ENCODE measurements at places on chromosomes 3 and 15. TPM values are rescaled to one million over a fixed set of nuclear protein-coding genes. Genes with fewer than 3 reads are reported as not detected.

The POLQ gene
- 1.7 TPM for polyA plus RNA-seq

The FANCD2OS gene
- not detected for polyA plus RNA-seq

The SOX14 gene
- polyA plus RNA-seq, result not detected

The COL6A5 gene
- polyA plus RNA-seq, result not detected

The DAZL gene
- polyA plus RNA-seq, result not detected

The CHRNA7 gene
- 0.10 TPM for polyA plus RNA-seq

The SPINT1 gene
- polyA plus RNA-seq, result 1.8 TPM

The B3GNT5 gene
- 1.6 TPM for polyA plus RNA-seq

The CCDC13 gene
- 0.19 TPM for polyA plus RNA-seq

The CCR9 gene
- polyA plus RNA-seq, result not detected

The GOLGA8O gene
- polyA plus RNA-seq, result 0.65 TPM

DNA sequence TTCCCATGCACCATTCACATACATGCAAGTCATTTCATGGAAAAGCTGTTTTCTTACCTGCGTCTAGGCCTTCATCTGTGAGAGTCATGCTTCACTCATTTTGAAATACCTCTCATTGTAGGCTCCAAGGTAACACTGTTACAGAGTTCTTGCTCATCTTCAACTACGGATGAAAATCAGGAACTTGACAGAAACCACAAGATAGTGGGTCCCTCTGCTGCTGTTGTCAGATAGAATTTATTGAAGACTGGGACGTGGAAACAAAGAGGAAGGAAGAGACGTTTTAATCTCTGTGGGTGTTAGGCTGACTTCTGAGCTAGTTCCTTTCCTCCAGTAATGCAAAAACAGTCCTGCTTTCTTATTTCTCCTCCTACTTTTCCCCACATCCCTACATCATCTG is at the start of gene P2RY14:
Gene P2RY14 (minus strand): TSS at position 313 of the 400 bp plus-strand sequence. CDS start 64,226 bp downstream, outside the sequence.
- no peaks in the 10 kb centered on the region for H3K36me3 ChIP-seq
- peaks cover 2% of the 10 kb centered on the region for H3K4me1 ChIP-seq
- H3K27ac ChIP-seq, result no peak within 1 kb of the TSS
- no peaks in the 10 kb centered on the region for H3K27me3 ChIP-seq

DNA sequence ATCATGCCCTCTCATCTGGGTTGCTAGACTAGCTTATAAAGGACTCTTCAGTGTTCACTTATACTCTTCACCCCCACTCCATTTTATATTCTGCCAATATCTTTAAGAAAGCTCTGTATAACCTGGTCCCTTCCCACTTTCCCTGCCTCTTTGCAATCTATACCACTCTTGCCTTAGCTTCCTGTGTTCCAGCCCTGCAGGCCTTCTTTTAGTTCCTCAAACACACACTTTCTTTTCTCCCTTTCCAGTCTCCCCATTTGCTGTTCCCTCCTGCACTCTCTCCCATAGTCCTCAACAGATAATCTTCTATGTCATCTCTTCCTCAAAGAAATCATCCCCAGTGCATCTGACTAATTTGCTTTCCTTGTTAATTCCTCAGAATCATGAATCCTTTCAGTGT is 28.7 kb downstream of the SENP8 start:
- no peaks in the 10 kb centered on the region for H3K27me3 ChIP-seq
- H3K4me1 ChIP-seq, result no peaks in the 10 kb centered on the region
- no peak for DNase-seq
- no peaks in the 10 kb centered on the region for H3K36me3 ChIP-seq

DNA sequence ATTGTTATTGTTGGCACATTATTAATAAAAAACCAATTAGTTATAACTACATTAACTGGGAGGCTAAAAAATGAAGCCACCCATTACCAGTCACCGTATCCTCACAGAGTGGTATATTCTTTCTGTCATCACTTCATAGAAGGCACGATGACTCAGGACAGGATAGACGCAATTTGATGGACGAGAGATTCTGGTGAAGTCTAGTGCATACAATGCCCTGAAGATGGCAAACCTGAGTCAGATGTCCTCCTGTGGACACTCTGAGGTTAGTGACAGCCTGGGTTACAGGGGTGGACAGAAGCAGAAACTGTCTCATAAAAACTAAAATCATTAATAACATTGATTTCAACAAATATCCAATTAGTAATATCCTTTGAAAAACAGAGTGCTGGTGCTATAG is 150.3 kb downstream of the SLC9A9 start:
- no peaks in the 10 kb centered on the region for H3K27me3 ChIP-seq
- H3K36me3 ChIP-seq, result no peaks in the 10 kb centered on the region
- H3K27ac ChIP-seq, result no peak overlapping the region

DNA sequence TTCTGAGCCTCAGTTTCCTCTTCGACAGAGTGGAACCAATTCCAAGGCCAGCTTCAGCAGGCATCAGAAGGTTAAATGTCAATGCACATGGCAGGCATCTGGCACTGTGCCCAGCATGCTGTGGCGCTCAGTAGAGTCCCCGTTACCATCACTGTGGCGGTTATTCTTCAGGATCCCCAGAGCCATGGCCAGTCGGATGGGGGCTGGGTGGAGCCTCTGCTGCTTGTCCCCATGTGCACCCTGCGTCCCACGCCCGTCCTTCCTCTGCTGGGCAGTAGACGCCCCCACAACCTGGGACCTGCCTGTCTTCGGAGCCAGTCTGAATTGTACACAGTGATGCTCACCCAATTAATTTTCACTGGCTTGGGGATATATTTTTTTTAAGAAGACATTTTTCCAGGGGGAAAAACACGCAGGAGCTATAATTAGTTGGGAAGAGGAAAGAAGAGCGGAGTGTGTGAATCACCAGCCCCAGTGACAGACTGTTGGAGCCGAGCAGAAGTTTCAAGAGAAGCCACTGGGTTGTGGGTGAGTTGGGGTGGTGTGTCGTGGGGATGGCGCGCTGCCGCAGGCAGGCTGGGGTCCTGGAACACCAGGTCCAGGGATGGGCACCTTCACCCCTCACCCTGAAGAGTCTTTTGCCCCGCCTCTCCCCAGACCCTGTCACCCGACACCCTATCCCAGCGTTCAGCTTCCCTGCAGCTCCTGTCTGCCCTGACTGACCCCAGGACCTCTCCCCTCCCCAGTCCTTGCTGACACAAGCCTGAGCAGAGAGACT is 26.8 kb upstream of the RPL29 start:
- H3K27ac ChIP-seq, result no peak overlapping the region
- H3K27me3 ChIP-seq, result no peaks in the 10 kb centered on the region
- H3K4me1 ChIP-seq, result peaks cover 10% of the 10 kb centered on the region
- peak; percentile 38 for DNase-seq

DNA sequence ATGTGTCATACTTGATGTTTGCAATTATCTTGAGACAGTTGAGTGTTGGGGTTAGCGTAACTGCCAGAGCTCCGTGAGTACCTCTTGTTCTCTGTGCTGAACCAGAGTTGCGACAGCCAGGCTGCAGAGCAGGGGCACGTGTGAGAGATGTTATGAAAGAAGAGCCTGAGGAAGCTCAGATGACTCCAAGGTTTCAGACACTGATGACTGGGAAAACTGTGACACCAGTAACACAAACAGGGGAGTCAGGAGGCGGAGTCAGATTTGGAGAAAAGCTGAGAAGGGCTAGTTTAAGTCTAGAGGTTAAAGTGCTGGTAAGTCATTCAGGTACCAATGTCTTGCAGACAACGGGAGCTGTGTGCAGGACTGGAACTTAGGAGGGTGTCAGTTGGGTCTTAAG is 45.0 kb downstream of the BLM start:
- no peak overlapping the region for H3K27ac ChIP-seq
- DNase-seq, result peak; percentile 68
- peaks cover 2% of the 10 kb centered on the region for H3K4me1 ChIP-seq
- H3K36me3 ChIP-seq, result no peaks in the 10 kb centered on the region
- H3K27me3 ChIP-seq, result no peaks in the 10 kb centered on the region

DNA sequence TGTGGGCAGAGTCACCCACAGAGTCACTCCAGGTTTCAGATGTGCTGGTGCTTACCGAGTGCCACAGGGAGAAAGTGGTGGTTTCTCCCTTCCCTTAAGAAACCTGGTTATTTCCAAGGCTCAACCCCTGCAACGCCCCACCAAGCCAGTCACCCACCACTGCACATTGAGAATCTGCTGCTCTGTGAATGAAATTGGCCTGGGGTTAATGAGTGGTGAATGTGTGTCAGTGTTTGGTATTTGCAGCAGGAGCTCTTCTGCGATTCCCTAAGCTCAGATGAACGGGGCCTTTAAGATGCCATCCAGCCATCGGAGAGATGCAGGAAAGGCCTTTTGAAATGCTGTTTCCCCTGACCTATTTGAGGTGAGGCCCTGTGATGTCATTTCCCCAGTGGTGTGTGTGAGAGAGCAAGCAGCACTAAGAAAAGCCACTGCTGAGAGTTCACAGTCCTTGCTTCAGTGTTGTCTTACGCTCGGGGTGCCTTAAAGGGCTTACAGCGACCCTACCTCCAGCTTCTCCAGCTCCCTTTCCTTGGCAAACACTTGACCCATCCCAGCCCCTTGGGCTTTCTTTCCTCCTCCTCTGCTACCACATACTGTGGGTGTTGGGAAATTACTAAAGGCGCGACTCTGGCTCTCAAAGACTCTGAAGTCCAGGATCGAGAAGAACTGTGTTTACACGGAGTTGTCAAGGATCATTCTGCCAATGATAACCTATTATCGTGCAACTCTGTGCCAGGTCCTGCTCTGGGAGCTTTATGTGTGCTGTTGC is 68.9 kb downstream of the SMAD3 start:
- no peak overlapping the region for H3K4me3 ChIP-seq
- H3K36me3 ChIP-seq, result peaks cover 35% of the 10 kb centered on the region
- no peaks in the 10 kb centered on the region for H3K27me3 ChIP-seq
- peaks cover 71% of the 10 kb centered on the region for H3K4me1 ChIP-seq
- peak overlapping the region; percentile 96 for H3K27ac ChIP-seq
- peak; percentile 82 for DNase-seq

DNA sequence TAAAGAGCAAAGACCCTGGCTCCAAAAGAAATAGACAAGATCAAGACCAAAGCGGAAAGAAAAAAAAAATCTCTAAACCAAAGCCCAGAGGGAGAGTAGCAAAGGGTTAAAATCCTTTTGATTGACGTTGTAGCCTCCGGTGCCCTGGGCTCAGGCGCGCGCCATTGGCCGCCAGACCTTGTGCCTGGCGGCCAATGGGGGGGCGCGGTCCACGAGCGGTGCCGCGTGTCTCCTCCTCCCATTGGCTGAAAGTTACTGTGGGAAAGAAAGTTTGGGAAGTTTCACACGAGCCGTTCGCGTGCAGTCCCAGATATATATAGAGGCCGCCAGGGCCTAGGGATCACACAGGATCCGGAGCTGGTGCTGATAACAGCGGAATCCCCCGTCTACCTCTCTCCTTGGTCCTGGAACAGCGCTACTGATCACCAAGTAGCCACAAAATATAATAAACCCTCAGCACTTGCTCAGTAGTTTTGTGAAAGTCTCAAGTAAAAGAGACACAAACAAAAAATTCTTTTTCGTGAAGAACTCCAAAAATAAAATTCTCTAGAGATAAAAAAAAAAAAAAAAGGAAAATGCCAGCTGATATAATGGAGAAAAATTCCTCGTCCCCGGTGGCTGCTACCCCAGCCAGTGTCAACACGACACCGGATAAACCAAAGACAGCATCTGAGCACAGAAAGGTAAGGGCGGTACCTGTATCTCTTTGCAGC is at the start of gene HES1:
Gene HES1 (plus strand): TSS at position 343 of the 713 bp plus-strand sequence. CDS start 233 bp downstream, at position 576.
- DNase-seq, result peak; percentile 97
- peaks cover 10% of the 10 kb centered on the region for H3K27me3 ChIP-seq
- H3K4me3 ChIP-seq, result peak within 1 kb of the TSS; percentile 59
- peaks cover 8% of the 10 kb centered on the region for H3K4me1 ChIP-seq

- H3K4me3 ChIP-seq, result no peak overlapping the region
- DNase-seq, result peak; percentile 37
- H3K4me1 ChIP-seq, result peaks cover 2% of the 10 kb centered on the region
Measured at GRCh38 chr3:105865016-105865623, 3.7 kb downstream of the CBLB start.

DNA sequence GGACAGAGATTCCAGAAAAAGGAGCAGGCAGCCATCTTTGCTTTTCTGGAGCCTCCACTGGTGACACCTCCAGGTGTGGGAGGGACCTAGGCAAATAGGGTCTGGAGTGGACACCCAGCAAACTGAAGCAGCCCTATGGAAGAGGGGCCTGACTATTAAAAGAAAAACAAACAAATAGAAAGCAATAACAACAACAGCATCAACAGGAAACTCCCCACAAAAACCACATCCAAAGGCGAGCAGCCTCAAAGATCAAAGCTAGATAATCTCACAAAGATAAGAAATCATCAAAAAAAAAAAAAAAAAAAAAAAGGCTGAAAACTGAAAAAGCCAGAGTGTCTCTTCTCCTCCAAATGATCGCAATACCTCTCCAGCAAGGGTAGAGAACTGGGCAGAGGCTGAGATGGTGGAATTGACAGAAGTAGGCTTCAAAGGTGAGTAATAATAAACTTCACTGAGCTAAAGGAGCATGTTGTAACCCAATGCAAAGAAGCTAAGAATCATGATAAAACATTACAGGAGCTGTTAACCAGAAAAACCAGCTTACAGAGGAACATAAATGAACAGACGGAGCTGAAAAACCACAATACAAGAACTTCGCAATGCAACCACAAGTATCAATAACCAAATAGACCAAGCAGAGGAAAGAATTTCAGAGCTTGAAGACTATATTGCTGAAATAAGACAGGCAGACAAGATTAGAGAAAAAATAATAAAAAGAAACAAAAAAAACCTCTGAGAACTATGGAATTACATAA is 225.4 kb downstream of the CTNNB1 start:
- no peaks in the 10 kb centered on the region for H3K36me3 ChIP-seq
- H3K4me3 ChIP-seq, result no peak overlapping the region
- H3K4me1 ChIP-seq, result no peaks in the 10 kb centered on the region
- no peak for DNase-seq
- H3K27ac ChIP-seq, result no peak overlapping the region
- no peaks in the 10 kb centered on the region for H3K27me3 ChIP-seq

GRCh38 chr15:78389322-78389721 is 48.7 kb upstream of the IREB2 start:
- H3K27ac ChIP-seq, result no peak overlapping the region
- DNase-seq, result no peak
- H3K4me1 ChIP-seq, result no peaks in the 10 kb centered on the region
- no peak overlapping the region for H3K4me3 ChIP-seq

DNA sequence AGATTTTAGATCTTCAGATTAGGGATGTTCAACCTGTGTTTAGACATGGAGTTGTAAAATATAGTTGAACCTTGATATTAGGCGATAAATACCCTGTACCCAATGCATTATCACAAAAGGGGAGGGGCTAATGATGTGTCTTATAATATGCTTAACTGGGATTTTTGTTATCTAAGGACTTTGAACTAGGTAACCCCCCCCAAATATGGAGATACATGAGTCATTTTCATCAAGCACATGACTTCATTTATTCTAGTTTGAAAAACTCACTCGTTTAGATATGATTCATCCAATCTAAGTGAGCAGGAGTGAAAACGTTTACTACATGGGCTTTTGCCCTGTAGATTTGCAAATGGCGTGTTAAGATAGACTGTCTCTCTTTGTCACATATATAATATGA is 212.4 kb downstream of the IL5RA start:
- no peaks in the 10 kb centered on the region for H3K36me3 ChIP-seq
- H3K27ac ChIP-seq, result no peak overlapping the region
- no peak overlapping the region for H3K4me3 ChIP-seq

- H3K27me3 ChIP-seq, result peaks cover 37% of the 10 kb centered on the region
- no peaks in the 10 kb centered on the region for H3K36me3 ChIP-seq
- no peak overlapping the region for H3K27ac ChIP-seq
- DNase-seq, result peak; percentile 34
- H3K4me3 ChIP-seq, result no peak overlapping the region
Measured at GRCh38 chr3:194148383-194148782, 12.4 kb downstream of the HES1 start.

- no peaks in the 10 kb centered on the region for H3K36me3 ChIP-seq
- peaks cover 17% of the 10 kb centered on the region for H3K4me1 ChIP-seq
- no peaks in the 10 kb centered on the region for H3K27me3 ChIP-seq
Measured at GRCh38 chr15:69320977-69321554, 22.4 kb downstream of the PAQR5 start.

- H3K36me3 ChIP-seq, result no peaks in the 10 kb centered on the region
- peak; percentile 95 for DNase-seq
- peak overlapping the region; percentile 66 for H3K27ac ChIP-seq
- peaks cover 21% of the 10 kb centered on the region for H3K4me1 ChIP-seq
- no peaks in the 10 kb centered on the region for H3K27me3 ChIP-seq
Measured at GRCh38 chr3:151227807-151228665, 25.0 kb upstream of the GPR171 start.

Data from IMR-90 (cell line).